OCI-LY7 (cell line): ENCODE measurements at places on chromosomes 1 and 21.
A peak's percentile ranks its signal among the peaks of the same experiment; 100 is the strongest.

DNA sequence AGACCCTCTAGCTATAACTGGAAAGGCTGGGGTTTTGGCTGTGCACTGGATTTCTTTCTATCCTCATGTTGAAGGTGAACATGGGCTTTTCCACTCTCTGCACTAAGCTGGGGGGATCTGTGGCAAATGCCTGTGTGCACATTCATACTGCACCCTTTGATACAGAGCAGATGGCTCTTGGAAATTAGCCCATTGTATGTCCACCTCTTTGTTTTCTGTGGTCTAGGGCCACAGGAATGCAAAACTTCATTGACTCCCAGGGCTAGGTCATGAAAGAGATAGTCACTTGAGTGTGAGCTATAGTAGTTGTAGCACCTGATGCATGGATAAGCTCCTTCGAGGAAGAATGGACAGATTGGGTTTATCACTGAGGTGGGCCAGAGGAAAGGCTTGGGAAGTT is 5.7 kb upstream of the OR14A16 start:
- no peak for DNase-seq

GRCh38 chr1:46535063-46535462 is 16.4 kb downstream of the KNCN start:
- peak; percentile 32 for DNase-seq

- no peak for DNase-seq
Measured at GRCh38 chr21:37982496-37983318, 66.5 kb upstream of the KCNJ6 start.

DNA sequence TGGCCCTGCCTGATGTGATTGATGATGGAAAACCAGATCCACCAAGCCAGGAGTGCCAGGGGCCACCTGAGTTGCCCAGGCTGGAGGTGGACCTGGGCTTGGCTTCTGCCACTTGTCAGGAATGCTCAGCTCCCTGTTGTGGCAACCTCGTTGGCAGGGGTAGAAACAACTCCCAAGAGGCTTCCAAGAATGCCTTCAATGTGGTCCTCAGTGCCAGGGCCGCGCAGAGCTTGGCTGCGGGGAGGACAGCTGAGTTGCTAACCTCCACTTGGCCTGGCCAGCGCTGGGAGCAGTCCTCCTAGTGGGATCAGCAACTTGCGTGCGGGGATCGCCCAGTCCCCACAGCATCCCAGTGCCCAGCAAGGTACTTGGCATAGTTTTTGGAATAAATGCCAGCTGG is 9.0 kb downstream of the MYOM3 start:
- DNase-seq = no peak

DNA sequence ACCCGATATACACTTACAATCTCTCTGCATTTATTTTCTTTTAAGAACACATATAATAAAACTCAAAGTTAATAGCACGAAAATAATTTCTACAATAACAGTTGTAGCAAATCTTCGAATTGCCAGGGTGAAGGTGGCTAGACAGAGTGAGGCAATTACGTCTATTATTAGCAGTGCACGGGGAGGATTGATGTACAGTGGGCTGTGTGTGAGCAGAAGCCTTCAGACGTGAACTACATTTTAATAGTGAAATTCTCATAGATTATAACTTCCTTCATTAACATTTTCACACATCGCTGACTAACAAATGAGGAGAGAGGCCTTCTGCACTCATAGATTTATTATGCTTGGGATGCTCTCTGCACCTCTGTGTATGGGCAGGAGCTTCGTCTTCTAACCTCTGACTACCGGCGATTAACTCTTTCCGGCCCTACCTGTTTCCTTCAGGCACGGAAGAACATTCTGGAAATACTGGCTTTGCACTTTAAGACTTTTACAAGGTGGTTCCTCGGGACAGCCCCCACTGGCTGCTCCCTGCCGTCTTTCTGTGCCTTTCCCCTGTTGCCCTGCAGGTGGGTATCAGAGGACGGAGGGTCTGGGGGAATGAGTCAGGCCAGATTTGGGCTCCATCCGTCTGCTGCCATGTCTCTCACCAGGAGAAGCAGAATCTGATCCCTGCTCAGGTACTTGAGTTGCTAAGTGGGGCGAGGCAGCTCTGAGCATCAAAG is 200.5 kb downstream of the CAMTA1 start:
- no peak for DNase-seq

GRCh38 chr1:32963746-32964460 is 706 bp downstream of the RNF19B start:
- DNase-seq = peak; percentile 80

DNA sequence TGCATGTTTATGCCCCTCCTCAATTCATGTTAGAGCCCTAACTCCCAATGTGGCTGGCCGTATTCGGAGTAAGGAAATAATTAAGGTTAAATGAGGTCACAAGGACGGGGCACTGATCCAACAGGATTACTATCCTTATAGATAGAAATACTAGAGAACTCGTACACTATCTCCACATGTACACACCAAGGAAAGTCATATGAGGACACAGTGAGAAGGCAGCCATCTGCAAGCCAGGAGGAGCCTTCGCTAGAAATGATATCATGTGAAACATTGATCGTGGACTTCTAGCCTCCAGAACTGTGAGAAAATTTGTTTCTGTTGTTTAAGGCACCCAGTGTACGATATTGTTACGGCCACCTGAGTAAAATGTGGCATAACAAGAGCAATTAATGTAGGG is 79.7 kb downstream of the FAF1 start:
- DNase-seq = no peak

- no peak for DNase-seq
Measured at GRCh38 chr1:37347104-37347649, 127.2 kb upstream of the ZC3H12A start.

DNA sequence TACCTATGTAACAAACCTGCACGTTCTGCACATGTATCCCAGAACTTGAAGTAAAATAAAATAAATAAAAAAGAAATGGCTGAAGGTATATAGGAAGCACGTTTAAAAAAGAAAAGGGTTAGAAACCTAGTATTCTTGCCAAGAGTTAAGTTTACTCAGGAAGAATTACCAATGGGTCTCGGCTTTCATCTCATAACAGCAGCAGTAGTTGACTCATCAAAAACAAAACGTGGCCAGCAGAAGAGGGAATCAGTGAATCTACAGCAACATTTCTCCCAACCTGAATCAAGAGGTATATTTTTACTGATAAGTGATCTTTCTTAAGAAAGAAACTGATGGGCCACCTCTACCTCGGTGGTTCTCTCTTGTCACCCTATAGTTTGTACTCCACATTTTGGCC is 340.3 kb downstream of the BRINP2 start:
- DNase-seq = no peak

DNA sequence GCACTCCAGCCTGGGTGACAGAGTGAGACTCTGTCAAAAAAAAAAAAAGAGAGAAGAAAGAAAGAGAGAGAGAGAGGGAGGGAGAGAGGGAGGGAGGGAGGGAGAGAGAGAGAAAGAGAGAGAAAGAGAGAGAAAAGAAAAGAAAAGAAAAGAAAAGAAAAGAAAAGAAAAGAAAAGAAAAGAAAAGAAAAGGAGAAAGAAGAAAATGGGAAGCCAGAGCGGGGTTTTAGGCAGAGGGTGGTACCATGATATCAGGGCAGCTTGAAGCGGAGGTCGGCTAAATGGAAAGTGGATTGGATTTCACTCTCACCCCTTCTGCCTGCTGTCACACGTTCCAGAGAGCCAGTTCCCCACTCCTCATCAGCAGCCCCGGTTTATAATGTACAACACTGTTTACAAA is 1.9 kb downstream of the TMCO4 start:
- DNase-seq = no peak

DNA sequence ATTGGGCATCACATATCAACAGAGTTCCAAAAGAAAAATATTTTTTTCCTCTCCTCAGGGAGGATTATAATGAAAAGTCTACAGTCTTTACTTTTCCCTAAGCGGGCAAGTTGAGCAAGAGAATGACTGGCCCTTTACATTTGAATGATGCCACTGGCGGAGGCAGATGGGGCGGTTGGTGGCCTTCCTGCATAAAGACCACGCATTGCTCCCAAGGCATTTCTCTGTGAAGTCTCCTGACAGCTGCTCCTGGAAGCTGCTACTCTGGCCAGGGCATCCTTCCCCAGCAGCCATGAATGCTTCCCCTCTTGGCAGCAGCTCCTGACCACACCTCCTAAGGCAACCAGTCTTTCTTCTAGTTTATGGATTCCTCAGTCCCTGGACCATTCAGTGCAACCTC is 161.1 kb upstream of the RRP15 start:
- no peak for DNase-seq
